ENCODE measurements at places on chromosomes 5 and 9.

DNA sequence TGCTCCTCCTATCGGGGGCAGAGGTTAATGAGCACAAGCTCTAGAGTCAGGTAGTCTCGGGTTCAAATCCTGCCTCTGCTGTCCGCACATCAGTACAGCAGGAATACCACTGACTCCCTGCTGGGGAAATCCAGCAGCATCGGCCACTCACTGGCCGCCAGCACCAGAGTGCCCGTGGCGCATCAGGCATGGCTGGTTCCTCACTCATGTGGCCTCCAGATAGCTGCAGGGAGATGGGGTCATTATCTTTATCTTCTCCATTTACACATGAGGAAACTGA is 137.6 kb upstream of the COL5A1 start:
- no peak for DNase-seq

DNA sequence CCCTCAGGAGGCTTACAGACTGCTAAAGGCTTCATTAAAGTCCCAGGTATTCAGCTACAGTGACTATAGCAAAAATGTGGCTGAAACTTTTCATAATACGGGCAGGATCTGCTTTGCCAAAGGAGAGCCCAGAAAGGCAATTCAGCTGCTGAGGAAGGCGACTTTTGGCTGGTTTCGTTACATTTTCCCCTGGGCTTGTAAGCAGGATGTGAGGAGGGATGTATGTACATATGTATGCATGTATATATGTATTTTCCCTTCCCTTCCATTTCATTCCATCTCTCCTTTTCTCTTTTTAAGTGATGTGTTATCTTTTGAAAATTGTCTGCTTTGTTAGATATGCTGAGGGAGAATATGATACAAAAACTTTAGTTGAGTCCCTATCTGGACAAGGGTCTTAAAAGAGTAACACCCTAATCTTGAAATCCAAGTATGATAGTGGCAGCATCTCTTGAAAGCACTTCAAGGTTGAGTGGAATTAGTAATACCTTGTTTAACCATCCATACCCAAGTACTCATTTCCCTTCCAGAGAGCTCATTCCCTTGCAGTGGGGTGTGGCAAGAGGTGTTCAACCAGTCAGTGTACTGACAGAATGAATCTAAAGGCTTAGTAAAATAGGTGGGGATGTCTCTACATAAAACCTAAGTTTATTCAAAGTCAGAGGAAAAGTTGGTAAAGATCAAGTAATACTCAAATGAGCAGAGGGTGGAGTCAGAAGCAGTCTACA is 28.7 kb downstream of the RAD1 start:
- no peak for DNase-seq

DNA sequence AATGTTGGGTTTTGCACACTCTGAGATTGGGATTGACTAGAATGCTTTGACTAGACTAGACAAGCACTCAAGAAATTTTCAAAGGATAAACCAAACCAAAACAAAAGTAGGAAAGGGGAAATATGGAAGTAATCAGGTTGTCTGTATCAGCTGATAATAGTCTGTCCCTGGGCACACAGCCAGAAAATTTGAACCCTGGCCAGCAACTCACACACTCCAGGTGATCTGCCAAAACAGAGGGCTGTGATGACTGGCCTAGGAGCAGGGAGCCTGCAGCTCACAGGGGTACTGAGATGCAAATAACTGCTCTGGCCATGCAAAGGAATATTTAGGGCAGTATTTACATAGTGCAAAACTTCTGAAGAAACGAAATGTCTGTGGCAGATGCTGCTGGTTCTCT is 112.3 kb upstream of the SMIM23 start:
- no peak for DNase-seq

DNA sequence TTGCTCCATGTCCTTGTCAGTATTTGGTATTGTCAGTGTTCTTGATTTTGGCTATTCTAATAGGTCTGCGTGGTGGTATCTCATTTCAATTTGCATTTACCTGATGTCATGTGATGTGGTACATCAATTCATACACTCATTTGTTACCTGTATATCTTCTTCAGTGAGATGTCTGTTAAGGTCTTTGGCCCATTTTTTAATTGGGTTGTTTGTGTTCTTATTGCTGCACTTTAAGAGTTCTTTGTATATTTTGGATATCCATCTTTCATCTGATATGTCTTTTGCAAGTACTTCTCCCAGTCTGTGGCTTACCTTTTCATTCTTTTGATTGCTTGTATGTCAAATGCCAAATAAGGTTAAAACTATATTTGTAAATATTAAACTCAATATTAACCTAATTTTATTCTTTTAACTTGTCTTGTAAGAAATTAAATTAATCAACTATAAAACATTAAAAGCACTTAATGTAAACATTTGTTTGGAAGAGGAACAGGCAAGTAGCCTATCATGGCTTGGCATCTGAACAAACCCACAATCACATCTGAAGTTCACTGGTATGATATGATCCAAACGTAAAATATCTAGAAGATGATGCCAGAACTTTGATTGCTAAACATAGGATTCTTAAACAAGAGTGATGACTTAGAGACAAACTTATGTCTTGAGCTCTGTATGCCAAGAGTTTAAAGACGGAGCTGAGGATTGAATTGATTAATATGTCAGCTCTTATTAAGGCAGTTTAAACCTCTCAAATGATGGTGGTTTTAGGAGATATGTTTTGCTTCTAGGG is 587.3 kb downstream of the ANXA1 start:
- no peak for DNase-seq

DNA sequence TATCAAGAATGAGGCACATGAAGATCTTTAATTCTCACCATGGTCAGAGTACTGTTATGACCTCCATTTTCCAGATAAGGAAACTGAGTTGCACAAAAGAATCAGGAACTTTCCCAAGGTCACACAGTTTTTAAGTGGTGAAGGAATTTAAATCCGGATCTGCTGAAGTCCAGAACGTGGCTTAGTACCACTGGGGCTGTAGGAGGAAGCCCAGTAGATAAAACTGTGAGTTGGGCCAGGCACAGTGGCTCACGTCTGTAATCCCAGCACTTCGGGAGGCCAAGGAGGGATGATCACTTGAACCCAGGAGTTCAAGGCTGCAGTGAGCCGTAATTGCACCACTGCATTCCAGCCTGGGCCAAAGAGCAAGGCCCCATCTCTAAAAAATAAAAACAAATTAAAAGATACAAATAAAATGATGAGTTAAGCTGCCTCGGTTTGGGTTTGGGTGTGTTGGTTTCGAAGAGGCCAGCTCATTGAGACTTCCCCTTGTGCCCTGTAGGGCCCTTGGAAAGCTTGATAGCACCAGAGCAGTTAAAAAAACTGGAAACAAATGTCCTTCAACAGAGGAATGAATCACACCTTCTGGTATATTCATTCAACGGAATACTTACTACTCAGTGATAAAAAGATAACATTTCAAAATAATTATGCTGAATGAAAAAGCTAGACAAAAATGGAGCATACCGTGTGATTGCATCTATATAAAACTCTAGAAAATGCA is 20.1 kb downstream of the ATOX1 start:
- DNase-seq, result no peak

- DNase-seq, result no peak
Measured at GRCh38 chr9:87446527-87446926, 51.1 kb upstream of the DAPK1 start.

DNA sequence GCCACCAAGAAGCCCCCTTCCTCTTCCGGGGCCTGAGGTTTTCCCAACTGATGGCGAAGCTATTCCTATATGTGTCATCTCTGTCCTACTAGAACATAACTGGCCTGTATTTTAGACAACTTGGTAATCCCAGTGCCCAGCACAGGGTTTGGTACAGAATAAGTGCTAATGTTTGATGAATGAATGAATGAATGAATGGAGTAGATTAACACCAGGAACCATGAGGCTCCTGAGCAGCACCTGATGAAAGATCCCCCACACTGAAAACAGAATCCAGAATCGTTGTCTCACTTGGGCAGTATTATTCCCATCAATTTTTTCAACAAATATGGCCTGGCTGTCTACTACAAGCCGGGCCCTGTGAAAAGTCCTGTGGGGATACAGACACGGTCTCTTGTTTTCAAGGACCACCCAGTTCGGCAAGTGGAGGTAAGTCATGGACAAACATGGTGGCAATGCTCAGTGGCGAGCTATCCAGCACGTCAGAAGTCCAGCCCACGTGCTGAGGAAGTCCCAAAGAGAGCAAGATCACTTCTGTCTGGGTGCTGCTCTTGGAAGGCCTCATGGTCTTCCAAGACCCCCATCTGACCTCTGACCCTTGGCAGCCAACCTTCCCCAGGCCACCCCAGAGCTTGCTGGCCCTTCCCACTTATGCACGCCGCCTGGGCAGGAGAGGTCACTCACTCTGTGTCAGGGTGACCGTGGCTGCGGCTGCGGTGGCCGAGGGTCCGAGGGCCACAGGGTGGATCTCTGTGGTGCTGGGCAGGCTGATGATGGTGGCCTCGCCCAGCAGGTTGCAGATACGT is 1.0 kb downstream of the NAIF1 start:
- DNase-seq, result no peak

GRCh38 chr5:8557728-8558127 is 688.8 kb downstream of the MTRR start:
- no peak for DNase-seq

- no peak for DNase-seq
Measured at GRCh38 chr9:71630377-71630995, 137.8 kb downstream of the CEMIP2 start.
